ENCODE measurements at places on chromosomes 12 and 14.

- no peak for DNase-seq
Observed at GRCh38 chr12:119460876-119461275, 126.3 kb downstream of the CCDC60 start.

GRCh38 chr12:41339784-41340183 lies 151.7 kb downstream of the PDZRN4 start:
- DNase-seq, result peak; percentile 81

- DNase-seq, result no peak
Observed at GRCh38 chr14:101150039-101150610, 246.6 kb upstream of the RTL1 start.

DNA sequence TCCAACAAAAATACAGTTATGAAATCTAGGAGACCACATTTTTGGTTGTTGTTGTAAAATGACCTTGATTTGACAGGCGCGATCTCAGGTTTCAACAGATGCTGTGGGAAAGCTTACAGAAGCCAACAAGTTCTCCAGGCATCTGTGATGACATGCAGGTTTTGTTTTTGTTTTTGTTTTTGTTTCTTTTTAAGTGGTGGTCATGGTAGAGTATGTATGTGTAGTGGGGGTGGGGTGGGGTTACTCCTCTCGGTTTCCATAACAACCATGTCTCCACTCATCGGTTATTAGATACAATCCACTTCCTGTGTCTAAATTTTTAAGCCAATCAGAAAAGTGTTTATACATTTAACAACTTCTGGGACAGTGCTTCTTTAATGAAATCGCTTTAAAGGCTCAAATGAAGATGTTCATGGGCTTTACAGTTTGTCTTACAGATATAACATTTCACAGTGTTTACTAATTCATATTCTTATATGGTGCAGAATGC lies 199.9 kb upstream of the FOXN3 start:
- no peak for DNase-seq

GRCh38 chr12:100120355-100120754 lies 22.3 kb downstream of the BLTP3B start:
- no peak for DNase-seq

DNA sequence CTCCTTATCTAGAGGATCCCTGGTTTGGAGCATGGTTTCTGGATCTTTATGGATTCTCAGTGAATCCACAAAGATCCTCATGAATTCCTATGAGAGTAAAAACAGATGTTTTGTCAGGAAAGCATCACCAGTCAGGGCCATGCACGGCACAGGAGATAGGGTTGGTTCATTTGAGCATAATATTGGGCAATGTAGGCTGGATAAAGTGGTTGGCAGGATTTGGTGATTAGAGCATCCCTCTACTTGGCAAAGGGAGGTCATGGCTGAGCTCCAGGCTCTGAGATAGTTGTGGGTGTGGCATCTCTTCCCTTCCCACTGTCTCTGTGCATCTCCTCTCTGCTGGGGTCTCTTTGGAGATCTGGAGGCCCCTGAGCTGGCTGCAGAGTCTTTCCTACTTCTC lies 149.8 kb downstream of the DACT1 start:
- no peak for DNase-seq

DNA sequence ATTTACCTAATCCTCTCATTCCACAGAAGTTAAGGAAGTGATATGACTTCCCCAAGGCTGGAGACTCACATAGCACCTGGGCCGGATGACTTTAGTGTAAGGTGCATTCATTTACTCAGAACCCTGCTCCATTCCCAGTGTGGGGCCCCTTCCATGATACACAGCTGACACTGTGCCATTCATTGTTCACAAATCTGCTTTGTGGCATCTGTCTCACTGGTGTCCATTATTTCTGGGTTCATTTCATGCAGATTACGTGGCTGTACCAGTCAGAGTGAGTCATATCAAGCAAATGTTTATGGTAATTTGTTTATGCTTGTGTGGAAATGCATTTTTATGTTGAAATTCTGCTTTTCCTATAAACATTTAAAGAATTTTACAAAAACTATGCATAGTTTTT lies 5.2 kb downstream of the ANO4 start:
- DNase-seq, result no peak

GRCh38 chr12:112979041-112979680 lies 842 bp downstream of the OAS2 start:
- peak; percentile 11 for DNase-seq

GRCh38 chr14:71753976-71754375 lies 178.3 kb upstream of the RGS6 start:
- DNase-seq, result no peak

DNA sequence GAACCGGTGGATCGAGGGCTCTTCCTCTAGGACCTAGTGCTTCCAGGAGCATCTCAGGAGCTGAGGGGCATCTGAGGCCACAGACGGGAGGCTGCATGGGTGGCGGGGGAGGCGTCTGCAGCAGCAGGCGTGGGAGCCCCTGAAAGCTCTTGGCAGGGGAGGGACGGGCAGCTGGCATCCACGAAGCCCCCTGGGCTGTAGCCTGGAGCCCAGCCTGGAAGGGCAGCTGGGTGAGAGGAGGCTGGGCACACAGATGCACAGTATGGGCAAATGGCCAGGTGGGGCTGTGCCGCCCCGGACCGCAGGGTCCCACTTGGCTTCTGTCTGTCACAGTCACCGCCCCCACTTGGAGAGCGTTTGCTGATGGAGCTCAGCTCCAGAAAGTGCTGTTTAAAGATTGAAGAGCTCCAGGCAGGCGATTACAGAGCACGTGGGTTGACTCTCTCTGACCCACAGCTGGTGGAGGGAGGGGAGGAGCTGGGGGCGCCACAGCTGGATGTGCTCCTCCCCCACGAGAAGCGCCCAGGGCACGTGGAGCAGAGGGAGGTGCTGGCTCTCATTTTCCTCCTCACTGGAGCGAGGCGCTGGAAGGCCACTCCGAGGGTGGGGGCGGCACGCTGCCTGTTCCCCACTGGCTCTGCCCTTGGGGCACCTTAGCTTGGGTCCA lies 155.0 kb upstream of the C14orf180 start:
- DNase-seq, result no peak

DNA sequence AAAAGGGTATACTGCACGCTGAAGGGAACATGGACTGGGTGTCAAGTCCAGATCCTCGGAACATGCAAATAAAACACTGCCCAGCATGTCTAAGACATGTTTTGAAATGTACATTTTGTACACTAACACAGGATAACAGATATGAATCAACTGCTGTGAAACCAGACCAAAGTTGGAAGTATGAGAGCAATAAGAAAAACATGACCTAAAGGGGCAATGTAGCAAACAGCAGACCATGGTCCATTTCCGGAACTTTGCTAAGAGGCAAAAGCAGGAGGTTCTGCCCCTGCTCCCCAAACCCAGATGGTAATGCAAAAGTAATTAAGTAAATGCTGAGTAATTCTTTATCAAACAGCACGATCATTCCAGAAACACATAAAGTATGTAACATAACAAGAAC lies 125.2 kb downstream of the SLC25A21 start:
- DNase-seq, result no peak

DNA sequence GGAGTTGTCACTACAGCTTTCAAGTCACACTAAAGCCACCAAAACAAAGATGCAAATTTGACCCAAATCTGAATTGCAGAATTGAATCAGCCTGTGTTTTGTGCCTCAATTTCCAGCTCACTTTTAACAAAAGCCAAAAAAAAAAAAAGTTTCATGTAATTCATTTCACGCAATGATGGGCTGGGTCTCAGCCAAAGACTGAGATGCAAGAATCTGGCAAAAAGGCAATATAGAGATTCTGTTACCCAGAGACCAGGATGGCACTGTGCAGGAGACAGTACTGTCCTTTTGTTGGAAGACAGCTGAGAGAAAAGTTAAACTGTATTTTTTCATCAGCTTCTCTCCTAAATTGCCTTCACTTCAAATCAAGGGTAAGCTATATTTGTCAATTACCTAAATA lies 205.7 kb upstream of the NPAS3 start:
- no peak for DNase-seq

DNA sequence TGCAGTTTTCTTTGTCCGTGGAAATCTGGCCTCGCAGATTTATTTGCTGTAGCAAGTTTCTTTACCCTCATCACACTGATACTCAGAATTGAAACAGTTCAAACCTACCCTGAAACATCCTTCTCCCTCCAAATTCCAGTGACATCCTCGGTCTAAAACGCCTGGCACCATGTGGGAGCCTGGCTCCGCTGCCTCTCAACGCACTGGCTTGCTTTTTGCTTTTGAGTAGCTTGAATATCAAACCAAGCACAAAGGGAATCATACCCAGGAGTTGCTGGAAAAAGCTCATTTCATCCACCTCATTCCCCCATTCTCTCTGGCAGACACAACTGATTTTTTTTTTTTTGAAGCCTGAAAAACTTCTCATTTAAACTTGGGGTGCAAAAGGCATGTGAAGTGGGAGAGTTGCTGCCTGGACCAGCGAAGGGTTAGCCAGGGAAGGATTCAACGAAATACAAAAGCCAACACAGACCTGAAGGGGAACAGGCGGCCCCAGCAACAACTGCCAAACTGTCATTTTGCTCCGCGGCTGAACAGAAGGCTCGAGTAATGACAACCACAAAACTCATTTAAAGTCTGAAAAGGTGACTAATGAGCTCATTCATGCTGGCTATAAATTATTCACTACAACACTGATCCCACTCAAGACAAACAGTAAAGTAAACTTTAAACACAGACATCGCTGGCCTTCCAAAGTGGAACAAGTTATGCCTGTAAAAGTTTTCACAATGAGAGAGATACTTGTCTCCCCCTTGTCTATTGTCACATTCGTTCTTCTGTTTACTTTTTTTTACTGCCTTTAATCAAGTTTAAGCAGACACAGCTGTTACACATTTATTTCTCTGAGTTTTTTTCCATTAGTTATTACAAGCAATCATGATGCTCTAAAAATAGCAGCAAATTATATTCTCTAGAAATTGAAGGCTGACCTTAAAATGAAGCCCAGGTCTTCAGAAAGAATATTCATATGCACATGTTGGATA lies 12.5 kb upstream of the FOXN3 start:
- DNase-seq, result peak; percentile 38

GRCh38 chr12:69023840-69024239 lies 90.9 kb upstream of the CPM start:
- no peak for DNase-seq

DNA sequence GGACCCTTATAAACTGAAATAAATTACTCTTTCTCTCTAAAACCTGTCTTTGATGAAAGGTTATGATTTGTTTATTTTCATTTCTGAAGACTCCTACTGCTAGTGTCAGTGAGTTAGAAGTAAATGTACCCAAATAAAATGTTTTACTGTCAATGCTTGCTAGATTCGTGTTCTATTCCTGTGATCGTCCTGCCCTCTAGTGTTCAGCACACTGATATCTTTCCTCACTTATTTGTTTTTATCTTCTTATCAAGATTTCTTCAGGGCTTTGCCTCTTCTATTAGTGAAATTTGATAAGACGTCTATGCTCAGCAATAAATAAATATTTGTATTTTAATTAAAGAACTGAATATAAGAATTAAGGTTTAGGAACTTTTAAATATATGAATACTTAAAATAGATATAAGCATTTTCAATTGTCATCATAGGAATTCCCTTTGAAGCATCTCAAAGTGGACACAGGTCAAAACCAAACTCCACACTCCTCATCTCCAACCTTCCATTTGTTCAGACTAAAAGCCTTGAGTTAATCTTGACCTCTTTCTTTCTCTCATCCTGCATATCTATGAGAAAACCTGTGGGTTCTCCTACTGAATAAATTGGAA lies 75.8 kb downstream of the C12orf50 start:
- no peak for DNase-seq

- DNase-seq, result no peak
Observed at GRCh38 chr12:123614110-123614509, 12.2 kb downstream of the DDX55 start.

DNA sequence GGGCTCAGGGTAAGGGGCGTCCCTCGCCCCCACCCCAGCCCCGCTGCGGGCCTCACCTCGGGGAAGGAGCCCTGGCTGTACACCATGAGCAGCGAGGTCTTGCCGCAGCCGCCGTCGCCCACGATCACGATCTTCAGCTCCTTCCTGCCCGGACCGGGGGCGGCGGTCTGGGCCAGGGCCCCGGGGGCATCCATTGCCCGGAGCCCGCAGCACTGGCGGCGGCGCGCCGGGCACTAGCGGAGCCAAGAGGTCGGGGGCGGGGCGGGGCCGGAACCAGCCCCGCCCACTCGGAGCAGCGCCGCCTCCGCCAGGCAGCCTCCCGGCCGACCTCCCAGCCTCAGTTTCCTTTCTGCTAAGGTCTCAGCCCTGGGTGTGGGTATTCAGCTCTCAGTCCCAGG lies at the start of gene RHOF:
Gene RHOF (minus strand): TSS at position 249 of the 398 bp plus-strand sequence. CDS start 55 bp downstream, at position 194.
- DNase-seq, result peak; percentile 82

DNA sequence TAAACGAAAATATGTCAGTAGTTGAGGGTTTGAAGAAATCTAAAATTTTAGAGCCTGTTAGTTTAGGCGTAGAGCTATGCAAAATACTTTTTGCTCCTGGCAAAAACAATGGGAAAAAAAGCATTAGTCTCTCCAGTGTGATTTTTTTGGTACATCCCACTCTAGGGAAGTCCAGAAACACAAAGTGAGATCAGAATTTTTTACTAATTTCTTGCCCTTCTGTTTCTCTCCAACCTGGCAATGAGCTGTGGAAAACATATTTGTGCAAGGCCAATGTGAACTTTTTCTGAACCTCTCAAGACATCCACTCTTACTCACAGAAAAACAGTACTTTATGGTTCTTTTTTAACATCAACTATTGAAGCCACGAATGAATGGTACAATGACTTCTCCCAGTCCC lies 56.9 kb upstream of the DCN start:
- no peak for DNase-seq

- no peak for DNase-seq
Observed at GRCh38 chr12:66059666-66060065, 70.9 kb downstream of the LLPH start.

- DNase-seq, result no peak
Observed at GRCh38 chr12:87074781-87075180, 818.6 kb upstream of the MGAT4C start.

DNA sequence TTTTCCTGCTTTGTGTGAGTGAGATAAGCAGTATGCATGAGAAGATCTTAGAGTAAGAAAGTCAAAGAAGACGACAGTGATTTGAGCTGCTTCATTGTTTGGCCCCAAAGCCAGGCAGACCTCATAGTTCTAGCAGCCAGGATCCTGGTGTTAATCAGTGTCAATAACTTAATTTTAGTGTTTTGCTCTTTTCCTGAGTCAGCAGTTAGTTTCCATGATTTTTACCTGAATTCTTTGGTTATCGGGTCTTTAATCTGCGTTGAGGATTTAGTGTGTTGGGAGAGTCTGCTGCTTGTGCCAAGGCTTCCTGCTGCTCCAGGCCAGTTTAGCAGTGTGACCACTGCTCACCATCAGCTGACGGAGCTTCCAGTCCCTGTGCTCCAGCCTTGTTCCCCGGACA lies 241.6 kb upstream of the SOX5 start:
- DNase-seq, result no peak

GRCh38 chr12:65603438-65604351 lies 220.6 kb upstream of the HMGA2 start:
- no peak for DNase-seq

- DNase-seq, result no peak
Observed at GRCh38 chr12:53592426-53592825, 33.8 kb downstream of the ATF7 start.

- DNase-seq, result no peak
Observed at GRCh38 chr14:74634481-74634880, 22.4 kb upstream of the LTBP2 start.

DNA sequence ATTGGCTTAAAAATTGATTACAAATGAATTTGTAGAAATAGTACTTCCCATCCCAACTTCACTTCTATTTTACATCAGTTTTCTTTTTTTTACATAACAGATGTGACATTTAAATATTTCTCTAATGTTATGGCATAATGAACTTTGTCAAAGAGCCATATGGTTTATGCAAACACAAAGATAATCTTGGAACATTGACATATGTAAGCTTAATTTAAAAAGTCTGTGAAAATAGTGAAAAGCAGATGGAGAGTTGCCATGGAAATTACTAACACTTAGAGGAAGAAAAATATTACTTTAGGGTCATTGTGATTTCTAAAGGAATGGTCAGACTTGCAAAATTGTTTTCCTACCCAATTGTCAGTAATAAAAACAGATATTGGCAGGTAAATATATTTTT lies 232.4 kb downstream of the AEBP2 start:
- DNase-seq, result no peak
